ENCODE measurements at places on chromosomes 4 and X.

- DNase-seq = no peak
Observed at GRCh38 chrX:80266979-80267378, 153.3 kb upstream of the TENT5D start.

DNA sequence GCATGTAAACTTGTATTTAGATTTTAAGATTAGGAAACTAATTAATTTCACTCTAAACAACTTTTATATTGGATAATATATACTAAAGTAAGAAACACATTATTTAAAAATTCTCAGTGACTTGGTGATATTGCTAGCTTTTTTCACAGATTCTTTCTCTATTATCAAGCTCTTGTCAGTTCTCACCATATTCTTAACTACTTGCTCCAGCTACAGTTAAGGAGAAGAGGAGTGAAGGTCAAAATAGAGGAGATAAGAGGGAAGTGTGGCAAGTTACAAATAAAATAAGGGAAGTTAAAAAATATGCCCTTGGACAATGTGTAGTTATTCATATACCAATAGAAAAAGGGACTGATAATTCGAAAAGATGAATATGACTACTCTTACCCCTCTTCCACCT, 34.7 kb upstream of the NAF1 start:
- DNase-seq = no peak

DNA sequence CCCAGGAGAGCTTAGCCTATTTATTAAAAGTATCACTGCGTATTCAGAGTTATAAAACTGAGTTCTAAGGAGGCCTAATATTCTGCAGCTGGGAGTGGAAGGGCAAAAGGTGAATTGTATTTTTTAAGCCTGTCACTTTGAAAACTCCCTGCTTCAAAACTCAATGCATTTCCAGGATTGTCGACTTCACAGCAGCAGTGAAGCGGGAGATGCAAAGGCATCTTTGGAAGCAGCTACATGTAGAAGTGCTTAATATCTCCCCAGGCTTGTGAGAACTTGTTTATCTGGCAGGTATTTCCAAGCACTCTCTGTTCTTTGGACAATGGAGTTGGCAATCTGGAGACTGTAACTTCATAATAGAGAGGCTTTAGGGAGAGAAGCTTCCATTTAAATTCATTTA, 717.5 kb upstream of the SLIT2 start:
- DNase-seq = no peak

DNA sequence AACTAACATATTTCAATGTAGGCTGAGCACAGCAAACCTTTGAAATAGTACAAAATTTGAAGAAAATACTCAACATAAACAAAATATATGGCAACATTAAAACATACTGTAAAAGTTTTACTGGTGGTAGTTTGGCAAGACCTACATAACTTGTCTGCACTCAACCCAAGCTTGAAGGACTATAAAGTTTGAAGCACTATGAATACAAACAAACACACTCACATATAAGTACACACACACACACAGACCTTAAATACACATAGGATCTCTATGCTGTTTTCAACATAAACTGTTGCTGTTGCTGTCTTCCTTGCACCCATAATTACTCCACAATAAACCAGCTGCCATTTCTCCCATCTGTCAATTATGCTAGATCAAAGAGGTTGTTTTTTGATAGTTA, 589.6 kb downstream of the IL15 start:
- no peak for DNase-seq

DNA sequence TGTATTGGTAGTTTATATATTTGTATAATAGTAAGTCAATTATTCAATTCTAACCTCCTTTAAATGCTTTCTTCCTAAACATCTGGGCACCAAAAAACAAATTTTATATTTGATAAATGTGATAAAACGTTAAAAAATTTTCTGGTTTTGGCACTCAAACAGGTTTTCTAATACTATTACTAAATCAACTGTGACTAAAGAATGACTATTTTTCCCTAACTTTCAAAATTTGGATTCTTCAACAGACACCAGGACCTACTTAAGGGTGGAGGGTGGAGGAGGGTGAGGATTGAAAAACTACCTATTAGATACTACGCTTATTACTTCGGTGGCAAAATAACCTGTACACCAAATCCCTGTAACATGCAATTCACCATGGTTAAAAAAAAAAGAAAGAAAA, 555.5 kb downstream of the IL15 start:
- no peak for DNase-seq

DNA sequence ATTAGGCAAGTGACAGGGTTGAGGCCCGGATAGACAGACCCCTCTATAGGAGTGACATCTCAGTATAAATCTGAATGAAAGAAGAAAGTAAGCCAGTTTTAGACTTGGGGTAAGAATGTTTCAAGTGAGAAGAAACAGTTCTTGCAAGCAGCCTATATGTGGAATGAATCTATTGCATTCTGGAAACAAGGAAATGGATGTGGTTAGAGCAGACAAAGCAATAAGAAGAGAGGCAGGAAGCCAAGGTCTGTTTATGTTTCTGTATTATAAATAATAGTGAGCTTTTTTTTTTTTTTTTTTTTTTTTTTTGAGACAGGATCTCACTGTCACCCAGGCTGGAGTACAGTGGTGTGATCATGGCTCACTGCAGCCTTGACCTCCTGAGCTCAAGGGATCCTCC, 255.8 kb downstream of the UNC5C start:
- DNase-seq = peak; percentile 16
